ENCODE measurements at places on chromosomes 7 and 10.

- no peak for DNase-seq
These were observed 523.0 kb downstream of the ANKRD7 start for GRCh38 chr7:118747473-118747872.

DNA sequence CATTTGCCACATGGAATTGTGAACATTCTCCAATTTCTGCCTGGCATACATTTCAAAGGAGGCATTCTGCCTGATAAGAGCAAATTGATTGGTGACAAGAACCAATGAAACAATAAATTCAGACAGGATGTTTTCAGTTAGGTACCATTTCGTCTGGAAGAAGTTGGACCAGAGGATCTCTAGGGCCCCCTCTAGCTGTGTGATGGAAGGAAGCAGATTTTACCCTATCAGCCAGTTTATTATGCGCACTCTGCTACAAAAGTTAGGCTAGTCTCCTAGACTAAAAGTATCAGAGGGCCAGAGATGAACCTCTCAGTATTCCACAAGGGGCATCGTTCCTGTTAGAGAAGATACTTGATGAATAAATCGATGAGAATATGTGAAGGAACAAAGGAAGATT lies 118.0 kb downstream of the BUB3 start:
- DNase-seq, result no peak

DNA sequence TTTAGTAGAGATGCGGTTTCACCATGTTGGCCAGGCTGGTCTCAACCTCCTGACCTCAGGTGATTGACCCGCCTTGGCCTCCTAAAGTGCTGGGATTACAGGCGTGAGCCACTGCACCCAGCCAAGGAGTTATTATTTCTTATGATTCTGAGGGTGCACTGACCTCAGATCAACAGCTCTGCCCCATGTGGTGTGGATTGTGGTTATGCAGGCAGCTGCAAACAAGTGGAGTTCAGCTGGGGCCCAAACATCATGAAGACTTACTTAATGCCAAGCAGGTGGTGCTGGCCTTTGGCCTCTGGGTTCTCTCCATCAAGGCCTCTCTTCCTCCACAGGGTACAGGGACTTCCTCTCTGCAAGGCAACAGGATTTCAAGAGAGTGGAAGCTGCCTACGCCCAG lies 45.1 kb upstream of the OPTN start:
- no peak for DNase-seq

- DNase-seq, result no peak
These were observed 273.4 kb downstream of the PRPF18 start for GRCh38 chr10:13859979-13860654.

- DNase-seq, result no peak
These were observed 1093.3 kb upstream of the C7orf33 start for GRCh38 chr7:147497246-147497645.

DNA sequence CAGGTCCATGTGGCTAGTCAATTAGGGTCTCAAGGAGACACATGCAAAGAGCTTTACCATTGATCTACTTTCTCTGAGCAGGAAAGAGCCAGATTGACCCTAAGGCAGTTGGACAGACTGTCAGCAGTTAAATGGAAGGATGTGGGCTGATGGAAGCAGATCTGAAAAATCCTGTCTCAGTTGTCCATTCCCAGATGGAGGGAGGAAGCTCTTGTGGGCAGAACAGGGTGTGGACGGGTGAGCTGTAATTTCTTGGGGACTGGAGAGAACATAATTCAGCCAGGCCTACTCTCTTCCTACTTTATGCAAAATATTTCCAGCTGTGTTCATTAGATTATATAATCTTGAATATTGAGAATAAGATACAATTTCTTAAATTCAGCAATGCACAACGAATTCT lies 163.6 kb downstream of the GNAT3 start:
- DNase-seq, result no peak

DNA sequence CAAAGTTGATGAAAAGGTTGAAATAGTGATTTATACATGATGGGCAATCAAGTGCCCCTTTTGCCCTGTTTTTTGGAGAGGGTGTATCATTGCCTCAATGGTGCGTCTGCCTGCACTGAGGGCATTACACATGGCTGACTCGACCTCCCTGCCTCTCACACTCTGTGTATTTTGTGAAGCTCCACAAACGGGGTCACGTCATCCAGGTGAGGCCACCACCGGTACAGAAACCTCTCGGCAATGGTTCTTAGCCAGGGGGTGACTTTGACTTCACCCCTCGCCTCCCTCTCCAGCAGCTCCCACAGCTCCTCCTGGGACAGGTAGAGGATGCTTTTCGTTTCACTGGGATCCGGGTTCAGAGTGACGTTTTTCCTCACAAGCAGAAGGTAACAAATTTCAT lies 6.3 kb downstream of the IDI2 start:
- no peak for DNase-seq

- DNase-seq, result no peak
These were observed 113.2 kb upstream of the ADO start for GRCh38 chr10:62691336-62691735.

DNA sequence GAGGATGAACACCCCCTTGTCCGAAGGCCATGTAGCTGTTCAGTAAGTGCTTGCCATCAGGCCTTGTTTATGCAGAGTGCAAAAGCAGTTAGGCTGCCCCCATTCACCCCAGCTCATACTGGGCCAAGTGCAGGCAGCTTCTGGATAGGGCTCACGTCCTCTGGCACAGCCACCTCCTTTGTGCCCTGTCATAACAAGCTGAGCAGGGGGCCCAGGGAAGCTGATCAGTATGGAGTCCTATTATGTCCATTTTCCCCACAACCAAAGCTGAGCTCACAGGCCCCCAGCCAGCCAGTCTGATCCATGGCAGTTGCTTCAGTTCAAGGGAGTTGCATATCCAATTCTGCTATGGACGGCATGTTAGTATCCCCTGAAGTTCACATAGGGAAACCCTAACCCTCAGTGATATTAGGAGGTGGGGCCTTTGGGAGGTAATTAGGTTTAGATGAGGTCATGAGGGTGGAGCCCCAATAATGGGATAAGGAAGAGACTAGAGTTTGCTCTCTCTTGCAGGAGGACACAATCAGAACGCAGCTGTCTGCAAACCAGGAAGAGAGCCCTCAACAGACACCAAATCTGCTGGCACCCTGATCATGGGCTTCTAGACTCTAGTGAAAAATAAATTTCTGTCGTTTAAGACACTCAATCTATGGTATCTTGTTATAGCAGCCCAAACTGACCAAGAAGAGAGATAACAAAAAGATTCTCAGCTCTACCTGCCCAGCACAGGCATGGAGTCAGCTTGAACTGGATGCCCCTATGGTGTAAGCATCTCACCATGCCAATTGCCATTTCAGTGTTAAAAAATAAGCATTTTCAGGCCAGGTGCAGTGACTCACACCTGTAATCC lies 155.9 kb downstream of the FGFR2 start:
- no peak for DNase-seq

GRCh38 chr10:75959209-75959608 lies 527.8 kb downstream of the LRMDA start:
- DNase-seq, result no peak

DNA sequence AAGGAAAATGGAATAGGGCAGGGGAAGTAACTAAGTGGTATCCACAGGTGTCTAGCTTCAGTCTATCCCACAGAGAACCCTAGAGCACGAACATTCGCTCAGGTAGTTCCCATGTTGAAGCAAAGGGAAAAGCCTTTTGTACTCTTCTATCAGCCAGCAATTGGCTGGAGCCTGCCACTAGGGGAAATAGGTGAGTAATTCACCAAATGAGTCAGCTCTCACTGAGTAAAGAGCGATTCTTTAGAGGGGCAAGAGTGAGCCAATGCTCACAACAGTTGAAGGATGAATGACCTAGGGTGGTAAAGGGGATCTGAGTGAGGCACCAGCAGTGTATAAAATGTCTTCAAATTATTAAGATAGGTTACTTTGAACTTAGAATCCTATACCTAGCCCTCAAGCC lies 94.1 kb upstream of the ZNF800 start:
- DNase-seq, result no peak

DNA sequence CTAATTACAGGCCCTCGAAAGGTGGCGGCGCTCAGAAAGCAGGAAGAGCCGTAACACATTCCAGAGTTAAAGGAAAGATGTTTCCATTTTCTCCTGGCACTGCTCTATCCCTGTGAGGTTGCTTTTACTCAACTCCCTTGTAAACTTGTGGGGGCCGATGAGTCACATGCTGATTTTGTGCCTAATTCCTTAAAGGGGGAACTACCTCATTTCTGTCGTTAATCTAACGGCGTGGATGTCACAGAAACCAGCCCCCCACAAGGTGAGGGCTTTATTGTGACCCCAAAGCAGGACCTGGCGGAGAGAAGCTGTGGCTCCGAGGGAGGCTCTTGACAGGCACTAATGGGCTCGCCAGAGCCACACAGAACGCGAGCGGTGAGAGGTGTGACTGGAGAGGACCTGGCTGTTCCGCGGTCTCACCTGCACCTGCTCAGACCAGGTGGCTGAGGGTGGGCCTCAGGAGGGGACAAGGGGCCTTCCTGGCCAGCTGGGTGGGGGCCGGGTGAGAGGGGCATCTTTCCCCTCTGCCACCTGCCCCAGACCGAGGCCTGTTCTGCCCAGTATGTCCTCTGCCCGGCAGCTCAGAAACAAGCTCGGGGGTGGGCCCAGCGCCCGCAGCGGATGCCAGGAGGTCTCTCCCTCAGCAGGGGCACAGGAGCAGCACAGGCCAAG lies 50.9 kb downstream of the CALML3 start:
- DNase-seq, result no peak

DNA sequence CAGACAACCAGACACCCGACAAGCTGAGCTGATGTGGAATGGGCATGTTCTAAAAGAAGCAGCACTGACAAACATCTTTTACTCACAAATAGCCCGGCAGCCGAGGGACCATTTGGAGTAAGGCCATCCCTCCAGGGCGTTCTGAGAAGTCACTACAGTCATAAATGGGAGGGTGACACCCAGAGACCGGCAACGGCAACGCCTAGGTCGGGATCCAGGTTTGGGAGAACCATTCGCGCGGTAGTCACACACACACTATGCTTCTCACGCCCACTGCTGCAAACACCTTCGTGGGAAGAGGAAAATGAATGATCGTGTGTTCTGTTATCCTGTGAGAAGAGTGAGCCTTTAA lies 9.8 kb downstream of the TNS3 start:
- no peak for DNase-seq

DNA sequence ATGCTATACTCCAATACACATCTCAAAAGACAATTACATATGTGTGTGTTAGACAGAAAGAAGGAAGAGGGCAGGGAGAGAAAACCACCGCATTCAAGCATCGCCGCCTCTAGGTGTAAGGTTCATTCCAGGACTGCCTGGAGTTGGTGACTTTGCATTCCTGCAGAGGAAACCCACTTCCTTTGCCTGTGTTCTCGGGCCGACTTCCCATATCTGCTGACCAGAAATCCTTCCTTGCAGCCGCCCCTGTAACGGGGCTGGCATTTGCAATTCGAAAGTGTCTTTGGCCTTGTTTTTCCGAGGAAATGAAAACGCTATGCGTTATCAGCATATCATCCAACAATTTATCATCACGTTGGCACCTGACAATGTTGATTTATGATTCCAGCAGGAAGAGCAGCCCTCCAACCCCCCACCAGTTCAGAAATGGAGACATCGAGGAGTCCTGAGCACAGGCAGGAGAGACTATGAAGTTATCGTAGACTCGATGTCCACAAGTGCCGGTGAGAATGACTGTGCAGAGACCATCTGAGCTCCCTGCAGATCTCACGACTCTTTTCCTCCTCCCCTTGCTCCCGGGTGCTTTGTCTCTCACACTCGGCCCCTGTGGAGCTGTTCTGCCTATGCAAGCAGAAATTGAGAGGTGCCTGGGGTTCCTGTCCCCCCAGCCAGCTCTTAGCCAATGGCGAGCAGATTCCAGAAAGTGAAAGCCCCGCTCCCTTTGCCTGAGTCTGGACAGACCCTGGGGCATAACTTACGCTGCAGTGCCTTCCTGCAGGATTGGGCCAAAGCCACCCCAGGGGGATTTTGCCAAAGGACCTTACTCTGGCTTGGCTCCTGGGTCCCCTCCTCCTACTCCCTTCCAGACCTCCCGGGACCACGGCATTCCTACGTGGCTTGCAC lies 68.9 kb upstream of the FOXK1 start:
- no peak for DNase-seq

DNA sequence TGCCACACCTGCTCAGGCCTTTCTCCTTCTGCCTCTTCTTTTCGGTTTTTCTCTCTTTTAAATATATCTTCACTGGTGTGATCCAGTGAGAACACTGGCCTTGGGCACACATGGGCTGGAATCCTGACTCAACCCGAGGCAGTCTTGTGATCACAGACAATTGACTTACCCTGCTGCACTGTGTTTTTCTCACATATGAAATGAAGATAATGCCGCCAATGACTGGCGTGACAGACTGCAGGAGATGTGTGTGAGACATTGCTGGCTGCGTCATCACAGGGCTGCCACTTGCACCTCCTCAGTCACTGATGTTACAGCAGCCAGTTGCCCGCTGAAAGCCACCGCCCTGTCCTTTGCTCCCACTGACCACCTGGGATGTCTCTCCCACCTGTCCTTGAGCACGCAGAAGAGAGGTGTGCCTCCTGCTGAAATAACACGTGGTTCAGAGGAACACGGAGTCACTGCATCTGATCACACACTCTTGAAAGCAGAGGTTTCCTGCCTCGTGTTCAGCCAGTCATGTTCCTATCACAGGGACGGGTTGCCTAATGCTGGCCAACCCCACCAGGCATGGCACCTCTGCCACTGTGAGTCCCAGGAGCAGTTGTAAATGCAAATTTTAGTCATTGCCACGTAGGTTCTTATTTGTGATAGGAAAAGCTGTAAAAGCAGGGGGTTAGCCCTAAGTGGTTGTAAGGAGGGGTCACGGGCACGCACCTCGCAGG lies 124.6 kb upstream of the LANCL2 start:
- no peak for DNase-seq

DNA sequence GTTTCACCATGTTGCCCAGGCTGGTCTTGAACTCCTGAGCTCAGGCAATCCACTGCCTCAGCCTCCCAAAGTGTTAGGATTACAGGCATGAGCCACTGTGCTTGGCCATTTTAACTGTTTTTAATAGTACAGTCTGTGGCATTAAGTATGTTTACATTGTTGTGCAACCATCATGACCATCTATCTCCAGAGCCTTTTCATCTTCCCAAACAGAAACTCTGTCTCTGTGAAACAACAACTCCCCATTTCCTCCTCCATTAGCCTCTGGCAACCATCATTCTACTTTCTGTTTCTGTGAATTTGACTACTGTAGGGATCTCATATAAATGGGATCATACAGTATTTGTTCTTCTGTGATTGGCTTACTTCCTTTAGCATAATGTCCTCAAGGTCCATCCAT lies 48.3 kb upstream of the SEPHS1 start:
- no peak for DNase-seq

All from naive B cell (primary cell).